ENCODE measurements at places on chromosomes 2 and 18.

DNA sequence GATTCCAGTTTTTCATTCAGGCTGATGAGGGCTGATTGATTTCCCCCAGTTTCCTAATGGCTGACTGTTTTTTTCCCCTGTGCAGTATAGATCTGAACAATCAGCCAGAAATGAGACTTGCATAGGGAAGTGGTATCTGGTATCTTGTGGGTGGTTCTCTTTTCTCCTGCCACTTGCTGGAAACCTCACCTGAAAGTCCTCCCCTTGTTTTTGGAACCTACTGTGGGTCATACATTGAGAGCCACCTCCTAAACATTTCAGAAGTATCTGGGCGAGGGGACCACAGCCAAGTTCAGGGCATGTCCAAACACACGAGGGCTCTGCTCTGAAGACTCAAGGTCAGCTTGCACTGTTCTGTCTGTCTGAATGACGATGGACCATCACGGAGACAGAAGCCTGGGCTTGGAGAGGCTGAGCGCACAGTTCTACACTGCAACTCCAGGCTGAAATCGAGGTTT, 19.3 kb downstream of the ALPK2 start:
- no peak overlapping the region for H3K27ac ChIP-seq
- no peaks in the 10 kb centered on the region for H3K36me3 ChIP-seq
- DNase-seq: no peak
- H3K4me3 ChIP-seq: no peak overlapping the region
- no peaks in the 10 kb centered on the region for H3K4me1 ChIP-seq
- H3K27me3 ChIP-seq: no peaks in the 10 kb centered on the region

- DNase-seq: no peak
- H3K27ac ChIP-seq: no peak overlapping the region
- H3K4me3 ChIP-seq: no peak overlapping the region
Measured at GRCh38 chr2:99555404-99555803, 65.6 kb upstream of the REV1 start.

DNA sequence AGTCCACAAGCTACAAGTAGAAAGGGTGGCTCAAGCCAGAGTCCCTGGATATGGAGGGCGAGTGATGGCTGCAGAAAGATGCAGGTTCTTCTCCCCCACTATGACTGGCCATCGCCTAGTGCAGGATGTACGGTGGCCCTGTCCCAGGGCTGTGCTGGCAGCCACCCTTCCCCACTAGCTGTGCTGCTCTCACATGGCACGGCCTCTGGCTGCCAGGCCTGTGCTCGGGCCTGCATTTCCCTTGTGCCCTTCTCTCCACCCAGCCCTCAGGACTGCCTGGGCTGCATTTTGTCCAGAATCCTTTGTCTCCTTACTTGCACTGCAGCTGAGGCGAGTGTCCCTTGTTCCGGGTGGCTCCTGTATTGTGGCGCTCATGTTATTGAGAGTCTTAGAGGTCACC, 1.6 kb upstream of the RAMP1 start:
- no peaks in the 10 kb centered on the region for H3K27me3 ChIP-seq
- H3K4me1 ChIP-seq: peaks cover 19% of the 10 kb centered on the region
- DNase-seq: no peak
- no peak overlapping the region for H3K4me3 ChIP-seq

DNA sequence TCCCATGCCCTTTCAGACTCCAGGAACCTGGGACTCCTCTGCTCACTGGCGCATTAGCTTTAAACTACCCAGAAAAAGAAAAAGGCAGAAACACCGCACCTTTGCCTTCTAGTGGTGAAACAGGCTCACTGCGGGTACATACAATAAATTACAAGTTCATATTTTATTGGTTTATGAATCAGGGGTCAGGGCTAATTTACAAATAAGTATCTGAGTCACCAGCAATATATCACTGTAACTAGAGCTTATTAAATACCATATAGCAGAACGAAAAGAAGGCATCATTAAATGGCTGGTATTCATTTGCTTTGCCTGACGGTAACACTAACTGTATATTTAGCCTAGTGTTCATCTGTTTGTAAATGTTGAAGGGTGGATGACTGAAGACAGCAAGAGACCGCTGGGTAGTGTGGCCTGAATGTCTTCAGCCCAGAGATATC, 26.9 kb upstream of the DTNB start:
- no peak overlapping the region for H3K4me3 ChIP-seq
- no peaks in the 10 kb centered on the region for H3K27me3 ChIP-seq
- no peaks in the 10 kb centered on the region for H3K4me1 ChIP-seq
- no peaks in the 10 kb centered on the region for H3K36me3 ChIP-seq
- no peak overlapping the region for H3K27ac ChIP-seq
